ENCODE measurements at places on chromosomes 7 and 10. TPM values are rescaled to one million over a fixed set of nuclear protein-coding genes. Genes with fewer than 3 reads are reported as not detected.
A peak's percentile ranks its signal among the peaks of the same experiment; 100 is the strongest.

- H3K27ac ChIP-seq, result no peak overlapping the region
- no peaks in the 10 kb centered on the region for H3K27me3 ChIP-seq
- H3K4me1 ChIP-seq, result no peaks in the 10 kb centered on the region
- H3K36me3 ChIP-seq, result no peaks in the 10 kb centered on the region
- DNase-seq, result no peak
- H3K4me3 ChIP-seq, result no peak overlapping the region
Measured at GRCh38 chr10:8042721-8043568, 11.5 kb upstream of the GATA3 start.

DNA sequence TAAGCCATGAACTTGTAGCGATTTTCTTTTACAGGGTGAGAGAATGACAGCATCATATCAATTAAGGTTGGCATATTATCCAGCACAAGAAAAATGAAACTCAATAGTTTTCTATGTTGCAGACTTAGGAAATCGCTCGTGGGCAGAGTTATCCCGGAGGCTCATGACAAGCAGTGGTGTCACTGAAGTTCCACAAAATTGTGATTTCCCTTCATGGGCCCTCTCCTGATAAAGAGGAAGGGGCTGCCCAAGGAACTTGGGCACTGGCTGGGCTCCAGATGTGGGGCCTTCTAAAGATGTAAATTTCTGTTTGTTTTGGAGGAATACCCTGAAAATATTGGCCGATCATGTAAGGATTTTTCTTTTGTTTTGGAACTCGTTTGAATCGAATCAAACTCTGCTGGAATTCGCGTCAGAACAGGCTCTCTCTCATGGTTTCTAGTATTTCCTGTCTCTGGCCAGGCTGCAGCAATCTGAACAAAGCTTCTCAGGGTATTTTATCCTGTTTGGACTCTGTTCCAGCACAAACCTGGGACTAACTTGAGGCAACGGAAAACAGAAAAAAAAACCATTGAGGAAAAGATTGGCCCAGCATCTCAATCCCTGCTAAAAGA is 340.6 kb upstream of the NRP1 start:
- no peaks in the 10 kb centered on the region for H3K36me3 ChIP-seq
- H3K4me1 ChIP-seq, result no peaks in the 10 kb centered on the region
- no peak overlapping the region for H3K27ac ChIP-seq
- no peak for DNase-seq

GRCh38 chr10:62050893-62051433 is 149.5 kb downstream of the ARID5B start:
- peak; percentile 92 for DNase-seq
- H3K4me1 ChIP-seq, result peaks cover 60% of the 10 kb centered on the region
- peak overlapping the region; percentile 40 for H3K4me3 ChIP-seq

GRCh38 chr10:116878123-116878522 is 28.8 kb downstream of the ENO4 start:
- no peak overlapping the region for H3K4me3 ChIP-seq
- DNase-seq, result no peak
- no peaks in the 10 kb centered on the region for H3K36me3 ChIP-seq
- no peak overlapping the region for H3K27ac ChIP-seq
- H3K4me1 ChIP-seq, result no peaks in the 10 kb centered on the region

DNA sequence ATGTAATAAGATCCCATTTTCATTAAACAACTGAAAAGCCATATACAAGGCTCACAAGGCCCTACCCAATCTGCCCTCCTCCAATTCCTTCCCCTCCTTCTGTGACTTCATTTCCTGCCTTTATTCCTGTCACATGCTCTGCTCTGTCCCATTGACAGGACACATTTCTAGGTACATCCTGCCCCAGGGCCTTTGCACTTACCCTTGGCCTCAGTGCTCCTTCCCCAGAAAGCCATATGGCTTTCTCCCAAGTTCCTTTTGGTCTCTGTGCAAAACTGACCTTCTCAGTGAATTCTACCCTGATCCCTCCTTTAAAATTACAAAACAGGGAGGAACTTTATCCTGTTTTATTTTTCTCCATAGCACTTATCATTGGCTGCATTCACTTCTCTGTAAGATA is 40.0 kb downstream of the KCNMA1 start:
- no peak overlapping the region for H3K4me3 ChIP-seq
- H3K27ac ChIP-seq, result no peak overlapping the region
- no peaks in the 10 kb centered on the region for H3K36me3 ChIP-seq
- H3K4me1 ChIP-seq, result peaks cover 35% of the 10 kb centered on the region
- no peaks in the 10 kb centered on the region for H3K27me3 ChIP-seq
- DNase-seq, result no peak

DNA sequence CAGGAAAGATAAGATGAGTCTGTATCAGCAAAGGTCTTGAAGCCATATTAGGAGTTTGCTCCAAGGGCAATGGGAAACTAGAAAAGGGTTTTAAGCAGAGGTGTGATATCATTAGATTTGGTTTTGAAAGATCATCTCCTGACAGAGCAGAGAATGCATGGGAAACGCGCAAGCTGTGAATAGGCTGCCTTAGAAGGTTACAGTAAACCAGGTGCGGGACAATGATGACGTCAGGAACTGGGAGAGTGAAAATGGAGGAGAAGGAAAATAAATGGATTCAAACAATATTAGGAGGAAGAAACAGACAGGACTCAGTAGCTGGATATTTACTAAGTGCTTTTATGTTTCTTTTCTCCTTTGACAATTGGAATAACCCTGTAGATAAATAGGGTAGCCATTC is 50.6 kb downstream of the CACNB2 start:
- no peak overlapping the region for H3K27ac ChIP-seq
- H3K36me3 ChIP-seq, result no peaks in the 10 kb centered on the region
- no peak for DNase-seq
- no peaks in the 10 kb centered on the region for H3K4me1 ChIP-seq
- no peak overlapping the region for H3K4me3 ChIP-seq
- H3K27me3 ChIP-seq, result no peaks in the 10 kb centered on the region

DNA sequence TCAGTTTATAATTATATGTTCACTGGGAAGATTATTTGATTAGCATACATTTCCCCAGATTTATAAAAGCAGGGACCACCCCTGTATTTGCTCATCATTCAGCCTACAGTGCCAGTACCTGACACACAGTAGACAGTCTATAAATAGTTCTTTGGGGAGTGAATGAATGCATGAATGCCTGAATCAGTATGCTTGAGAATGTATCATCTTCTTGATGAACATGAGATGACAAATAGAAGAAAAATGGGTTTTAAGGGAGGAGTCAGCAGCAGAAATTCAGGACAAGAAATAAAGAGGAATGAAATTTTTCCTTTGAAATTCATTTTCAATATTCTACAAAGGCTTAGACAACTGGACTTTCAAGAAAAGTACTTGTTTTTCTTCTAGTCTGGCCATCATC is 295.8 kb upstream of the LRRTM3 start:
- H3K4me3 ChIP-seq, result no peak overlapping the region
- H3K36me3 ChIP-seq, result no peaks in the 10 kb centered on the region
- H3K27ac ChIP-seq, result no peak overlapping the region
- DNase-seq, result no peak
- no peaks in the 10 kb centered on the region for H3K4me1 ChIP-seq
- H3K27me3 ChIP-seq, result no peaks in the 10 kb centered on the region

- no peak overlapping the region for H3K4me3 ChIP-seq
- H3K27ac ChIP-seq, result no peak overlapping the region
- no peaks in the 10 kb centered on the region for H3K4me1 ChIP-seq
- H3K36me3 ChIP-seq, result no peaks in the 10 kb centered on the region
Measured at GRCh38 chr7:18019555-18019954, 8.1 kb downstream of the PRPS1L1 start.

DNA sequence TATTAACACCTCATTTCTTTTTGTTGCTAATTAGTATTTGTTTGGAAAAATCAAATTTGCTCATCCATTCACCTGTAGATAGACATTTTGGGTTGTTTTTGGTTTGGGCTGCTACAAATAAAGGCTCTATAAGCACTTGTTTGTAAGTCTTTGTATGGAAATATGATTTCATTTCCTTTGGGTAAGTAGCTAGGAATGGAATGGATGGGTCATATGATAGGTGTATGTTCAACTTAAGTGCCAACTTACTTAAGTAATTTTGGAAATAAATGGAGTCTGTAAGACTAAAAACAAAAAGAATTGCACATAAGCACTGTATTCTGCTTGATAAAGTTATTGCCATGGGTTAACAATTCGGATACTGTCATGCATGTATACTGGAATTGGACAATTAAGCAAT is 157.7 kb upstream of the NAMPT start:
- H3K27ac ChIP-seq, result no peak overlapping the region
- no peaks in the 10 kb centered on the region for H3K4me1 ChIP-seq
- no peak for DNase-seq
- no peak overlapping the region for H3K4me3 ChIP-seq
- H3K27me3 ChIP-seq, result no peaks in the 10 kb centered on the region
- no peaks in the 10 kb centered on the region for H3K36me3 ChIP-seq

DNA sequence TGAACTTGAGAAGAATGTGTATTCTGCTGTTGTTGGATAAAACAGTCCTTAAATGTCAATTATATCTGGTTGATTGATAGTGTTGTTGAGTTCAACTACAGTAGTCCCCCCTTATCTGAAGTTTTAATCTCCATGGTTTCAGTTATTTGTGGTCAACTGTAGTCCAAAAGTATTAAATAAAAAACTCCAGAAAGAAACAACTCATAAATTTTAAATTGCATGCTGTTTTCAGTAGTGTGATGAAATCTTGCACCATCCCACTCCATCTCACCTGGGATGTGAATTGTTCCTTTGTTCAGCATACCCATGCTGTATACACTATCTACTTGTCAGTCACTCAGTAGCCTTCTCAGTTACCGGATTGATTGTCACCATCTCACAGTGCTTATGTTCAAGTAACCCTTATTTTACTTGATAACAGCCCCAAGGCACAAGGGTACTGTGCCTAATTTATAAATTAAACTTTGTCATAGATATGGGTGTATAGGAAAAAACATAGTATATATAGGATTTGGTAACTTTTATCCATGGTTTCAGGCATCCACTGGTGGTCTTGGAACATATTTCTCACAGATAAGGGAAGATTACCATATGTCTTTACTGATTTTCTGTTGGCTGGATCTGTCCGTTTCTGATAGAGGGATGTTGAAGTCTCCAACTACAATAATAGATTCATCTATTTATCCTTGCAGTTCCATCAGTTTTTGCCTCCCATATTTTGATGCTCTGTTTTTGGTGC is 57.1 kb downstream of the AOAH start:
- DNase-seq, result no peak
- H3K4me3 ChIP-seq, result no peak overlapping the region
- H3K36me3 ChIP-seq, result no peaks in the 10 kb centered on the region
- no peaks in the 10 kb centered on the region for H3K27me3 ChIP-seq
- H3K4me1 ChIP-seq, result no peaks in the 10 kb centered on the region

DNA sequence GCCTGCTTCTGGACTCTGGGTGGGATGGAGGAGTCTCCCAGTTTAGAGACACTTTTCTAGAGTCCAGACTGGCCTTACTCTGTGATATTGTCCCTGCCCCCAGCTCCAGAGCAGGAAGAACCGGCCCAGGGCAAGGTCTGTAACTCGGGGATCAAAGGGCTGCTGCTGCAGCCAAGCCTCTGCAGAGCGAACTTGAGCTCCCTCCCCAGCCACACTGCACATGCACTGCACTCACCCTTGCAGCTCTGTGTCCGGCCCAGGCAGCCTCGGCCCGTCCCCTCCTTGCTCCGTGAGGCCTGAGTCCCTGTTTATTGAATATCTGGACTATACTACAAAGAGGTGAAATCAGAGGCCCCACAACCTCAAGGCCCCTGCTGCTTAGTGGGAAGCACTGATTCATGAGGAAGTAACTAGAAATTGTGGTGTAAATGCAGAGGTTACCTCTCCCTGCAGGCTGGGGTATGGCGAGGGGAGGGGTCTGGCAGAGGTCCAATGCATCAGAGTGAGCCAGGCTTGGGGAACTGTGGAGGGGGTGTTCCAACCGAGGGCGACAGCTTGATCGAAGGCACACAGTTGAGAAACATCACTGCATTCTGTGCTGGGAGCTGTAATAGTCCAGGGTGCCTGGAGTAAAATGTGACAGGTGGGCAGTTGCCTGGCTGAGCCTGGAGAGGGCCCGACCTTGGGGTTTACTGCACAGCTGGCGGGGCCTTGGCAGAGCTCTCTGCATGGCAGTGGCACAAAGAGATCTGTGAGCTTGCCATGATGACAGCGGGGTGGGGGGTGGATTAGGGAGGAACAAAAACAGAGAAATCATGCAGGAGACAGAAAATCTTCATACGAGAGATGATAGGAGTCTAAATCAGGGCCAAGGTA is 49.1 kb downstream of the AOC1 start:
- no peak for DNase-seq
- no peaks in the 10 kb centered on the region for H3K27me3 ChIP-seq
- no peaks in the 10 kb centered on the region for H3K36me3 ChIP-seq
- no peak overlapping the region for H3K27ac ChIP-seq

DNA sequence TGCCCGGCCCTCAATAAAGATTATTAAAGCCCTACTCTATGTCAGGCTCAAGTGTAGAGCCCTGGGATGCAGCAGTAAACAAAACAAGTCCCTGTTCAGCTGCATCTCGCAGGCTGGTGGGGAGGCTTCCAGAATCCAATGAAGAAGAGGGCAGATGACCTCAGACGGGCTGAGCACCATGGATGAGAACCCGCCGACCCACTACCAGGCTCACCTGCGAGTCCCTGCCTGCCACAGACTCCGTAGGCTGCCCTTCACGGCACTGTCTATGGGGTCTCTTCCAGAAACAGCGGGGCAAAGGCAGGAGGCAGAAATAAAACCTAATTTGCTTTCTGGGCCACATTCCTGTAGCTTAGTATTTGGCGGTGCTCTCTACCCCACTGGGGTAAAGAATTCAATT is 22.7 kb downstream of the CHST15 start:
- no peaks in the 10 kb centered on the region for H3K36me3 ChIP-seq
- H3K4me3 ChIP-seq, result no peak overlapping the region
- H3K27ac ChIP-seq, result no peak overlapping the region
- no peaks in the 10 kb centered on the region for H3K4me1 ChIP-seq
- no peaks in the 10 kb centered on the region for H3K27me3 ChIP-seq

Gene DKK1
- total RNA-seq, result 563 TPM

Gene PHKG1
- 0.67 TPM for total RNA-seq

Gene DENND2A
- total RNA-seq, result 1.4 TPM

Gene SPDYE8
- not detected for total RNA-seq

Gene ITIH5
- total RNA-seq, result not detected

Data from Panc1 (cell line).